Stimulated activated naive CD4-positive, alpha-beta T cell treated with Interleukin-2 at 50 U/mL for 16 hours (primary cell): ENCODE measurements at places on chromosomes 7 and 10.

DNA sequence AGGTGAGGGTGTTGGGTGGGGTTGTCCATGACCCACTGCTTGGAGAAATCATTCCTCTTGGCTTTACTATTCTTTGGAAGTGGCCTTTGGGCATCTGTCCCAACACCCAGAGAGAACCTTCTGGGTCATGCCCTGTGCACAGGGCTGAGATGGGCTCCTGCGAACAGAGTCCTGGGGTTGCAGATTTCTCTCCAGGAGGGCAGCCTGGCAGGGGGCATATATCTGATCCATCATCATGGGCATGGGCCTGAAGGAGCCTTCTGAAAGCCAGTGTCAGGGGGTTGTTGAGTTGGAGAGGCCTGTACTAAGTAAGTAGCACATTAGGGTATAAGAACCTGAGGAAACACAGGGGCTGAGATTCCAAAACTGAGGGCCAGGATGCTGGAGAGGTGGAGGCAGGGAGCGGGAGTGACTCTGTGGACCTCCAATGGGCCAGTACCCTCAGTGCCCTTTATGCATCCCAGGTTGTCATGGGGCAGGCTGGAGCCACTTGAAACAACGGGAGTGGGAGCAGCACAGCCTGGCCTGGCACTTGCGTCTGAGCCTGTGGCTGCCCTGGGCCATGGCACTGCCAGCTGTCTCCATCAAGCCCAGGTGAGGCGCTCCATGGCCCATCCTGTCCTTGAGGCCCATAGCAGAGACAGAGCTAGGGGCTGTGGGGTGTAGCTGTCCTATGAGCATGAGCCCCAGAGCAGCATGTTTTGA lies 203.7 kb downstream of the GRID1 start:
- DNase-seq: no peak

GRCh38 chr7:55556492-55556891 lies 15.8 kb downstream of the VOPP1 start:
- DNase-seq: no peak

GRCh38 chr7:1081931-1082401 lies 5.9 kb upstream of the GPER1 start:
- no peak for DNase-seq

DNA sequence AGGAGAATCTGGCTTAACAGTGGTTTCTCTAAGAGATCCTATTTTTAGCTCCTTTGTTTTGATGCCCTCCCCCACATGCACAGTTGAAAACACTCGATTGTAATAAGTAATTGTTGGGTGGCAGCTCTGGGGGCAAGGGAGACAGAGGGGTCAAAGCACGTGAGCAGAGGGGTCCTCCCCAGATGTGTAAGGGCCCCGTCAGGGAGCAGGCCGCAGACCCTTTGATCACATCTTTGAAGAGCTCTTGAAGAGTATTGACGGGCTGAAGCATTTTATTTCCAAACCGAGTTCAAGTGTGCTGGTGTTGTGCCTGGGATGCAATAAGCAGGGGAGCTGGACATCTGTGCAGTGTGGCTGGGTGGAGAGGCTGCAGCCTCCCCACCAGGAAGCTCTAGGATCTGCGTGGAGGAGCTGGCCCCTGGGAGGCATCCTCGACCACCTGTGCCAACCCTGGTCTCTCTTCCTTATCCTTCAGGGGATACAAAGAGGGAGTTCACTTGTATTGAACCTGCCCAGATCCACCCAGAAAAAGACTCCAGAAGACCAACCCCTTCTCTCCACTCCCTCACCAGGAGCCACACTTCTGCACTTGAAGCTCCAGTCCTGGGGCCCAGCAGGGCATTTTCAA lies 473.0 kb upstream of the MGMT start:
- DNase-seq: no peak

- no peak for DNase-seq
These were observed 211.3 kb downstream of the PRKG1 start for GRCh38 chr10:51285601-51286000.

DNA sequence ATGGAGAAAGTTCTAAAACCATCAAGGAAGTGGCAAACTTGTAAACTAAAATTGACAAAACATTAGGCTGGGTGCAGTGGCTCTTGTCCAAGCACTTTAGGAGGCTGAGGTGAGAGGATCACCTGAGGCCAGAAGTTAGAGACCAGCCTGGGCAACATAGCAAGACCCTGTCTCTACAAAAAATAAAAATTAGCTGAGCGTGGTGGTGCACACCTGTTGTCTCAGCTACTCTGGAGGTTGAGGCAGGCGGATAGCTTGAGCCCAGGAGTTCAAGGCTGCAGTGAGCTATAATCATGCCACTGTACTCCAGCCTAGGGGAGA lies 29.4 kb upstream of the HNRNPH3 start:
- no peak for DNase-seq

DNA sequence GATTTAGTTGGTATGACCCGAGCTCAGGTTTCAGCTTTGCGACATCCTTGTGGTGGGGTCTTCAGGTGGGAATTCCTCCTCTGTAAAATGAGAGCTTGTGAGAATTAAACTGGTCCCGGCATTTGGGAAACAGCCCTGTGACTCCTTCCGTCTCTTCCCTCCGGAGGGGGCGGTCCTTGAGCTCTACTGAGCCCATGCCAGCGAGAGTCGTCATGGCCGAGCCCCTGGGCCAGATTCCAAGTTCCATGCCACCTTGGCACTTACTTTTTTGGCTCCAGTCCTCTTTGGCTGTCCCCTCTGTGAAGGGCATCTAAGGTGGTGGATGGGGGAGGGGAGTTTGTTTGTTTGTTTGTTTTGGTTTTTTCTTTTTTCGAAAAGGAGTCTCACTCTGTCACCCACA lies 47.6 kb downstream of the GTF2IRD1 start:
- DNase-seq: no peak

GRCh38 chr7:3179456-3179855 lies 121.6 kb upstream of the SDK1 start:
- no peak for DNase-seq

- no peak for DNase-seq
These were observed 11.3 kb downstream of the GPRIN2 start for GRCh38 chr10:46544989-46545791.

GRCh38 chr7:38154278-38154677 lies 23.8 kb upstream of the STARD3NL start:
- no peak for DNase-seq

GRCh38 chr10:75102830-75103673 lies 8.4 kb upstream of the SAMD8 start:
- no peak for DNase-seq

- DNase-seq: no peak
These were observed 11.2 kb downstream of the SMKR1 start for GRCh38 chr7:129513546-129513945.

DNA sequence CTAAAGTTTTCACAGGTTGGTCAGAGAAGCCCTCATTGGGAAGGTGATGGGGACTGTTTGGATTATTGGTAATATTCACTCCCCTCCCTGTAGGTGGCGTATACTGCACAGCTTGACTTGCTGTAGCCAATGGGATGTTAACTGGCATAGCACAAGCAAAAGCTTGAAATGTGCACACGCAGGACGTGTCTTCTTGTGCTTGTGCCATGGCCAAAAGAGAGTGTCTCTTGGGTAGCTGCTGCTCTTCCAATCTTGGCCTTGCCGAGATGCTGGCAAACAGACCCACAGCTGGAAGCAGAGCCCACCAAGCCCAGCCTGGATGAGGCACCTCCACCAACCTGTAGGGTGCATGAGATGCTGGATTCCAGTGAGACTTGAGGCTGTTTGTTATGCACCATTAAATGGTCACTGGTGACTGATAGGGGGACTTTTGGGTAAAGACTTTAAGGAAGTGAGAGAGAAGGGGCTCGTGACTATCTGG lies 266.0 kb downstream of the GRID1 start:
- no peak for DNase-seq

DNA sequence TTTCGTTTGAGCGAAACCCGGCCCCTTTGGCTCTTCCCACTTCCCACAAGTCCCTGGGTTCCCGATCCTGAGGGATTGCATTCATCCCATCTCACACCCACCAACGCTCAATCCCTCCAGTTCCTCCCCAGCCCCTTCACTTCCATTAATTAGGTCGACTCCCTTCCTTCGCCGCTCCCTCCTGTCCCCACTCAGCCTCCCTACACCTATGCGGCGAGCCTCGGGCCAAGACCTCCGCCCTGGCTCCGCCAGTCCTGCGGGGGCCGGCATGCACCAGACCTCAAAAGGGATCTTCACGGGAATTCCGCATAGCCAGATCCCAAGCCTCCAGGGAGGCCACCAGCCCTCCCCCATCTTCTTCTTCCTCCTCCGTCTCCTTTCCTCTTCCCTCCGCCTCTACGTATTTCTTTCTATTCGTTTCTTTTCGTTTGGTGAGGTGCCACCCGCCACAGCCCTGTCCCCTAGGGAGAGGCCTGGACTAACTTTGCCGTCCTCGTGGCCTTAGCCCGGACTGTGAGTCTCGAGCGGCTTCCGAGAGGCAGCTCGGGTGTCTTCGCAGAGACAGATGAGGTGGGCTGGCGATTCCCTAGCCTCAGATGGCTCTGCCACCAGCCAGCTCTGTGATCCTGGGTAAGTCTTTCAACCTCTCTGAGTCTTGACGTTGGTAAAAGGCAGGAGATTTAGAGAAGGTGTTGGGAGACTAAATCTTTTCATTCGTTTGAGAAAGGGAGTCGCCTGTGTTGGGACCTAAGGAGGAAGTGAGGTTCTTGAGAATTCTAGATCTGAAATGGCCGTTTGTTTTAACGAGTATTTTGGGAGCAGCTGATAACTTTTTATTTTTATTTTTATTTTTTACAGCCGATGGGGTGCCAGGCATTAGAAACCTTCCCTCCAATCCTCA lies 8.1 kb upstream of the LBX1 start:
- no peak for DNase-seq

DNA sequence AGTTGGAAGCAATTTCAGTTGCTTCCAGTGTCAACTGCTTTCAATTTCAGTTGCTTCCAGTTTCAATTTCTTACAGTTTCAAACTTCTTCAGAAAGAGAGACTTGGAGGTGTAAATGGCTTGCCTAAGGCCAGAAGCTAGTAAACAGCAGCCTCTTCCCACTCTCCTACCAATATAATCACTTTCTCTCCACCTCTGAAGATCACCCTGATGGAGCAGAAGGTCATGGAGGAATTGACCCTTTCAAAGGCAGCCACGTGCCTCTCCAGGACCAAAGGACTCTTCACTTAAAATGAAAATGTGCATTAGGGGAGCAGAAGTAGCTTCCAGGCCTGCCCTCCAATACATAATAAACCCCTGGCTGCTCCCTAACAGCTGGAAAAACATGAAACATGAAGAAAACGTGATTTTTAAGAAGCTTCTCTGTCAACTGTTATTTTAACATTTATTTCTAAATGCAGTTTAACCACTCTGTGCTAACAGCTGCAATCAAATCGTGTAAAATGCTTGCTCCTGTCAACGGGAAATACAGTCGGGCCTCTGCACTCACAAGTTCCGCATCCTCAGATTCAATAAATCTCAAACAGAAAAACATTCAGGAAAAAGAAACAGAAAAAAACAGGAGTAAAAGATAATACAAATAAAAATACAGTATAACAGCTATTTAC lies 1020.6 kb downstream of the XPNPEP1 start:
- DNase-seq: no peak

DNA sequence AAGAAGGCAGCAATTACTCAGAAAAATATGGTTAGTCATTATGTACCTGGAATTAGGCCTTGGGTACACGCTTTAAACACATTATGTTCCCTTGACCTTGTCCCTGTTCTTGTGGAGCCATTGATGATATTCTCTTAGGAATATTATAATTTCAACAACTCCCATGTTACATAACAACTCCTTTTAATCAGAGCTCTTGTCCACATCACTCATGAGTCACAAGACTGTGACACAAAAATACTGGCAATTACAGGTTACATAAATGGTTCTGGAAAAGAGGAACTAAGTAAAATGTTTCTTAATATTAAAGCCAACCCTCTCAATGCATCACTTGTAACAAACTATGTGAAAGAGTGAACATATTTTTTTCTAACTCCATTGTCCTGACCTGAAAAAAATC lies 143.8 kb upstream of the PCLO start:
- DNase-seq: no peak

- no peak for DNase-seq
These were observed 66.1 kb downstream of the SAMD9 start for GRCh38 chr7:93051660-93052059.

DNA sequence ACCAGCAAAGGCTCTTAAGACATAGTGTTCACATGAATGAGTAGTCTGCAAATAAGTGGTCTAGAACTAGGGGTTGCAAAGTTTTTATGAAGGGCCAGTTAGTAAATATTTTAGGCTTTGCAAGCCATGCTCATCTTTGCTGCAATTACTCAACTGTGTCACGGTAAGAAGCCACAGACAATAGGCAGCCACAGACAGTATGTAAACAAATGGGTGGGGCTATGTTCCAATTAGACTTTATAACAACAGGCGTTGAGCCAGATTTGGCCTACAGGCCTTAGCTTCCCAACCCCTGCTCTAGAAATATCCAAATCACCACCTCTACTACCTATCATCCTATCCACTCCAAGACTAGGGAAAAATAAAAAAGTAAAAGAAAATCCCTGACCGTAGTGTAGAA lies 9.2 kb downstream of the IKZF5 start:
- no peak for DNase-seq

DNA sequence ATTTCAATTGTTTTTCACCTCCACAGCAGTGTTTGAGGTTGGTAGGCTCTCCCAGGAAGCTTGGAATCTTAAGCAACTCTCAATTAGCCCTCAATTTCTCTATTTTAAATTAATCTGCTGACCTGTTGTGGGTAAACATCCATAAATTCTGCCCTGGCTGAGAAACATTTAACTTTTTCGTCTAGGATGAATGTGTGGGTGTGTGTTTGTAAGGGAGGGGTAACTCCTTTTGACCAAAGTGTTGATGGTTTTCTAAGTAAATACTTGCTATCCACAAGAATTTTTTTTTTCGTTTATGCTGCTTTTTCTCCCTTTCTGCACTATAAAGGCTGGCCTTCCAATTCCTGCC lies 973 bp downstream of the PPP3CB start:
- DNase-seq: no peak

GRCh38 chr10:133159950-133160825 lies at the start of gene KNDC1:
Gene KNDC1 (plus strand): TSS chr10:133160219. CDS start chr10:133160468, 249 bp downstream.
- DNase-seq: no peak

DNA sequence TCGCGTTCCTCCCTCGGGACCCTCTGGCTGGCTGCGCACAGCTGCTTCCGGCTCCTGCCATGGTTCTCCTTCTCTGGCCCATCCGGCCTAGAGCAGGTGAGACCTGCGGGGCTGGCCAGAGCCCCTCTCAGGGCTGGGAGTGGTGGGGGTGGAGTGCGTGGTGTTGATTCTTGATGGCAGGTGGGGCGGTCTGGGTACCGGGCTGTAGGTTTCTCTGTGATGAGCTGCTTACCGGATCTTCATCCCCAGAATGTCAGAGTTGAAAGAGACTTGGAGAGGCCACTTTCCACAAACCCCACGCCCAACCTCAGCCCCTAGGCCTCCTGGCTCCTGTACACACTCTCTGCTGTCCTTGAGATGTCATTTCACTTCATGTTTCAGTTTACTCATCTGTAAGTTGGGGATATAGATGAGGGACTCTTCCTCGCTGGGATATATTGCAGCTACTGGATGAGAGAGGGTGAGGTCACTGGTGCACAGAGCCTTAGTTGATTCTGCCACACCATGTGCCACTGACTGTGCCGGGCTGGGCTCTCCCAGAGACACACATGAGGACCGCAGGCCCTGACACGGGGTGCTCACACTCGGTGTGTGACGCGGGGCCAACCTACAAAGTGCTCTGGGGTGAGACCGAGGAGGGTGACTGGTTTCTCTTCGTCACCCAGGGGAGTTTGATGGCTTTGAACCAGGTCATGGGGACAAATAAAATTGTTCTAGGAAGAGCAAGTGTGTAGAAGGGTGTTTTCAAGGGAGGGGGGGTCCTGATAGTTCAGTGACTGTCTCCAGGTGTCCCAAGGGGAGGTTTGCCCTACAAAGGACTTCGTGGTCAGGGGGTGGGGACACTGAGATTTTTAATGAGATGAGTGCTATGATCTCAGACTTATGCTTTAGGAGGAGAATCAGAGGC lies 29.5 kb downstream of the ZNF775 start:
- DNase-seq: no peak

GRCh38 chr7:65453341-65454030 lies 79.8 kb downstream of the ZNF92 start:
- DNase-seq: no peak
